ENCODE measurements at places on chromosomes 2 and 18. TPM values are rescaled to one million over a fixed set of nuclear protein-coding genes. Genes with fewer than 3 reads are reported as not detected.

DNA sequence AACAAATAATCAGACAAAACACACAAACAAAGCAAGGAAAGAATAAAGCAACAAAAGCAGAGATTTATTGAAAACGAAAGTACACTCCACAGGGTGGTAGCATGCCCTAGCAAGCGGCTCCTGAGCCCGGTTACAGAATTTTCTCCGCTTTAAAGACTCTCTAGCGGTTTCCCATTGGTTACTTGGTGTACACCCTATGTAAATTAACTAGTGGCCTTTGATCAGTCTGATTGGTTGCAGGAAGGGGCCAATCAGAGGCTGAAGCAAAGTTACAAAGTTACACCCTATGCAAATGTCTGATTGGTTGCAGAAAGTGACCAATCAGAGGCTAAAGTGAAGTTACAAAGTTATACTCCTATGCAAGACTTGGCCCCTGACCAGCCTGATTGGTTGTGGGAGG is 242.9 kb downstream of the LDLRAD4 start:
- DNase-seq = no peak

- DNase-seq = no peak
These were observed 142.3 kb upstream of the BOD1L2 start for GRCh38 chr18:57004366-57005121.

DNA sequence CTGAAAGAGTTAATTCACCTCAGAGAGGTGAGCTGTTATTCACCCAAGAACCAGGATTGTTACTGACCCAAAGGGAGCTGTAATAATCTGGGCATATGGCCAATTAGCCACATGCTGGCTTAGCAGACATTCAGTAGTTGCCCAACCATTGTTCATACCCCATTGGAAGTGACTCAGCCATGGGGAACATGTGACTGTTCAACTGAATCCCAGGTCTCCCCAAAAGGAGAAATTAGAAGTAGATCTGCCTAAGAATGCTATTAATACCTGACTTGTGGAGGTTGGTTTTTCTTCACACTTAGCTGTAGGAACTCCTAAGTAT is 272.6 kb upstream of the UBE2E3 start:
- DNase-seq = no peak

ONECUT2 gene
- 0.22 TPM for total RNA-seq

DNA sequence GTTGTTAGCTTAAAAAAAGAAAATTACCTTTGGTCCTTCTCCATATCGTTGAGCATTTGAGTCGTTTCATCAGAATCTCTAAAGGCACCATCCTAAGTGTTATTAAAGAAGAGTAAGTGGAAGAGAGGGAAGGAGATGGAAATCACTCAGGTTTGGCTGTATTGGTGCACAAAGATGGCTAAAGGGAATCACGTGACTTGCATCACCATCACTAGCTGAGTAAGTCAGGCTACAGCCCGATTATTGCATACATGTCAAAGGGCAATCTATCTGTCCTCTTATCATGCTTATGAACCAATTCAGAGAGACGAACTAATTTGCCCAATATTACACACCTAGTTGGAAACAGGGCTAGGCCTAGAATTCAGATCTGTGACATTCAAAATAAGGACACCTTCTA is 137.6 kb downstream of the CMPK2 start:
- no peak for DNase-seq

DNA sequence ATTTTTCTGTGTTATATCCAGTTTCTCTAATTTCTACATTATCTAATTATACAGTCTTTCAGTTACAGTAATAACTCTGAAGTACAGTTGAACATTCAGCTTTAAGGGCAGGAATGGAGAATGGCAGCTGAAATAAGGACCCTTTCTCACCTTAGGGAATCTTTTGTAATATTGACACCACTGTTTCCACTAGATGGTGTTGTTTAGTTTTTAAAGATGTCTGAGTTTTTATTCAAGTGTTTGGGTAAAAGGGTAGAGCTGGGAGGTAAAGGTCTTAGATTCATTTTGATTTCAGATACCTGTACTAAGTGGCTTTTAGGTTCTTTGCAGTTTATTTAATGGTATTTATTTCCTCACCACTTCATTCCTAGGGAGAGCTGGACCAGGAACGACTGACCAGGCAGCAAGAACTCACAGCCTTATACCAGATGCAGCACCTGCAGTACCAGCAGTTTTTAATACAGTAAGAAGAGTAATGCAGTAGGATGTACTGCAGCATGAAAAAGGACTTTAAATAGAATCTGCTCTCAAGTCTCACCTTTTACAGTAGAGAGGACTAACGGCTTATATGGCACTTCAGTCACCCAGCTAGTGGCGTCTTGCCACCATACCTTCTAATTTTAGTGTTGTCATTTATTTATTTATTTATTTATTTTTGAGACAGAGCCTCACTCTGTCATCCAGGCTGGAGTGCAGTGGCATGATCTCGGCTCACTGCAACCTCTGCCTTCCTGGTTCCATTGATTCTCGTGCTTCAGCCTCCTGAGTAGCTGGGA is 33.2 kb upstream of the KCNJ13 start:
- DNase-seq = no peak

GRCh38 chr2:187266147-187266546 is 181.9 kb downstream of the CALCRL start:
- DNase-seq = no peak

DNA sequence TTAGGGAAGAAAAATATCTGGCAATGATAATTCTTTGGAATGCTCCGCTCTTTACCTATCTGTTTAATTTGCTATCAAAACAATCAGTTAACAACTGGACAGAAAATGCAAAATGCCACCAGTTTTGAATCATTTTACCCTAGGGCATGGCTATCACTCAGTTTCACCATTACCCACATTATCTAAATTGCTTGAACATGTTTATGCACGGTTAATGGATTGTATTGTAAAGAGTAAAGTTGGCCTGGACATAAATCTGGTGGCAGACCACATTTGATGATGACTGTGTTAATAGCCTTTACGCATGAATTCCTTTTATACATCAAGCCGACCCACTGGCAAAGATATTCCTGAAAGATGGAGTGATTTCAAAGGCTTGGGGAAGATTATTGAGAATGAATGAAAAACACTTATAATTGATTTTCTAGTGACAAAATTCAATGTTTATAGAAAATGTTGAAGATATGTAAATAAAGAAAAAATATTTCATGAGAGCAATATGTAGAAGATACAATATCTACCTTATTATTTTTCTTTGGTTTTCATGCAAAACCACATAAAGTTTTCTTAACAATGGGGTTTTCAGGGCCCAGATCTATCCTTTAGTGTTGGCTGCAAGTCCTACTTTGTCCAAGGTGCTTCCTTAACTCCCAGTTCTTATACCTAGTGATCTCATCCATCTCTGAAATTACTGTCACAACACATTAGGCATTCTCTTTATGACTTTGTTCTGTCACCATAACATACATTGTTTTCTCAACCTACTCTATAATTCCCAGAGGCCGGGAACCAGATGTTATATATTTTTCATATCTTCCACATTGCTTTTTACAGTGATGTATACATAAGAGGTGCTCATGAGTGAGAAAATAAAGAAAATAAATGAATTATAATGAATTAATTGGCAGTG is 265.1 kb downstream of the RIT2 start:
- DNase-seq = no peak

GRCh38 chr2:218006741-218007140 is 3.9 kb upstream of the TNS1 start:
- no peak for DNase-seq
